ENCODE measurements at places on chromosomes 5 and 9.

- DNase-seq = no peak
These were observed 9.1 kb downstream of the SWI5 start for GRCh38 chr9:128285033-128285784.

GRCh38 chr5:145939540-145940065, 3.2 kb downstream of the SH3RF2 start:
- no peak for DNase-seq

DNA sequence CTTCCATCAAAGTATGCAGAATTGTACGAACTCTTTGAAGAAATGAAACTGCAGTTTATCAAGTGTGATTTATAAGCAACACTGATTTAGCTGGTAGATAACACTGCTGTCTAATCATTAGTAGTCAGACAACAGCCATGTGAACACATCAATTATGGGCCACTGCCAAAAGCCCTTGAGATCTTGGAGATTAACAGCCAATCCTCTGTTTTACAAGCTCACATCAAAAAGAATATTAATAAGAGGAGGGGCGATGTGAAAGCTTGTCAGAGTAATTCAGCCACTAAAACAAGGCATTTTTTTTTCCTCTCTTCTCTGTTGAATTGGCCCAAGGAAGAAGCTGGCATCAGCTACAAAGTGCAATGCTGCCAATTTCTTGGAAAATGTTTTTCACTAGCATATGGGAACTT, 28.1 kb downstream of the ZNF608 start:
- no peak for DNase-seq

DNA sequence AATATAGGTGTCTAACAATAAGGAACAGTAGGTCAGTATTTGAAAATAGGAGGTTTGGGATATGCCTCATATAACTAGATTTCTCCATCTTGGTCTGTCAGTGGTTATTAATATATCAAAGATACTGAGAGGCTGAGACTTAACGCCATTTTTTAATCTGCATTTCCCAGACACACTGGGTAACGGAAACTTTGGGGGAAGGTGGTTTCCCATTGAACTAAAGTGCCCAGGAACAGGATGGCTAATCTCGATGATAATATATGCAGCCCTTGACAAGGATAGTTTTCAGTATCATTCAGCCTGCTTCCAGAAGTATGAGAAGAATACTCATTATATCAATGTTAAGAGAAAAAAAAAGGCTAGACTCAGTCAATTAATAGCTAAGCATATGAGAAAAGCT, 30.7 kb downstream of the EFNA5 start:
- no peak for DNase-seq

DNA sequence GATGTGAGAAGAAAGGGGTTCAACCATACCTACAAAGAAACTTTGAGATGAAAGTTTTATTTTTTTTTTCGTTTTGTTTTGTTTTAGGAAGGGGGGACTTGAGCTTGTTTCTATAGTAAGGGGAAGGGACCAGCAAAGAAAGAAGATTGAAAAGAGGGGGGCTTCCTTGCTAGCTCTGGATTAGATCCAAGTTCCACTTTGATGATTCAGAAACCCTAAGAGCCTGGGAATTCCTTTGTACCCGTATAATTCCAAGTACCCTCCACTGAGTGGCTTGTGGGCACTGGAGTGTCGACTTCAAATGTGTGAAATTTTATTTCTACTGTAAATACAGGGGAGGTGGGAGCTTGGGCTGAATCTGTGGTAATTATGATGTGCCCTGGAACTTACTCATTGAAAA, 10.9 kb downstream of the MAMDC2 start:
- DNase-seq = no peak

DNA sequence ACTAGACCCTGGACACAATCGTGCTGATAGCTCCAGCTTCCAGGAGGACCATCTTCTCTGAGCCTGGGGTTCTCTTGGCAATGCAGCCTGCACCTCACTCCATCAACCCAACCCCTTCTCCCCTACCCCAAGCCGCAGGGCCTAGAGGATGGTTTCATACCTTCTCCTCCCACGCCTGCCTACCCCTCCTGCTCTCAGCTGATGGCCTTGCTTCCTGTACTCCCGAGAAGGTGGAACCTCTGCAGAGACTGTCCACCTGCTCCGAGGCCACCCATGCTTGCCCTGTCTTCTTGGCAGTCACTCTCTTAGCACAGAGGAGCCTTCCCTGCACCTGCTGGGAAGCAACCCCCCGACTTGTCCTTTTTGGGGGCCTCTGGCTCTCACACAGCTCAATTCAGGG, 241.9 kb downstream of the IRX2 start:
- no peak for DNase-seq

- no peak for DNase-seq
These were observed 26.8 kb downstream of the BARHL1 start for GRCh38 chr9:132609184-132609583.

- DNase-seq = no peak
These were observed 6.3 kb upstream of the HAPLN1 start for GRCh38 chr5:83726912-83727311.

GRCh38 chr9:101566904-101567724, 27.7 kb downstream of the PPP3R2 start:
- DNase-seq = no peak

DNA sequence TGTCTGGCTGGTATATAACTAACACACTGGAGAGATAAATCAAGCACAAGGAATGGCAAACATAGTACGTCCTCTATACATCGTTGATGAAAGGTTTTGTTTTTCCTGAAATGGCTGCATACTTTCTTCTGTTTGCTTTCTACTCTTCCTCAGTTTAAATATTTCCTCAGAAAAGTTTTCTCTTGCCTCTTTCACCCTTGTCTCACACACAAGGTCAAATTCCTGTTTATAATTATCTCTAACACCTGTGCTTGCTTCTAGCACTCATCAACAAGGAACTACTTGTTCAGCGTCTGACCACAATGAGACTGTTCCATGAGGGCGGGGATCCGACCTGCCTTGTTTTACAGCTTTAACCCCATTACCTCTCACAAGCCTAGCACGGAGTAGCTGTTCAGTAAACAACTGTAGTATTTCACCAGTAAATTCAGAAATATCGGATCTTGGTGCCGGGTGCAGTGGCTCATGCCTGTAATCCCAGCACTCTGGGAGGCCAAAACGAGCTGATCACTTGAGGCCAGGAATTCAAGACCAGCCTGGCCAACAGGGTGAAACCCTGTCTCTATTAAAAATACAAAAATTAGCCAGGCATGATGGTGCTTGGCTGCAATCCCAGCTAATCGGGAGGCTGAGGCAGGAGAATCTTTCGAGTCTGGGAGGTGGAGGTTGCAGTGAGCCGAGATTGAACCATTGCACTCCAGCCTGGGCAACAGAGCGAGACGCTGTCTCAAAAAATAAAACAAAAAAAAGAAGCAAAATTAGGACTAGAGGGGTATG, 37.0 kb downstream of the NR6A1 start:
- no peak for DNase-seq

DNA sequence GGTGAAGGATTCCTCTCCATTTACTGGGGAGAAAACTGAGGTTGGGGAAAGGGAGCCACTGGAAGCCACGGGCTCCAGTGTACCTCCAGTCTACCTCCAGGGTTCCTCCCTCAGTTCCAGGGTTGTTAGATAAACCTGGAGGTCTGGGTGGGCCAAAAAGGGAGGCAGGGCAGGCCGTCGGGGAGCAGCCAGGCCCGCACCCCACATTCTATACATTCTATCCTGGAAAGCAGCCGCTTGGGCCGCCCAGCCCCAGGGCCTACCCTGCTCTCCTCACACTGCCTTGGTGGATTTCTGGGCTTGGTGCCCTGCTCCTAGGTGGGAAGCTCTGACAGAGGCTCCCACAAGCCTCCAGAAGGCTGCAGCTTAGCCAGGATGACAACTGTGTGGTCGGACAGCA, 18.1 kb upstream of the SUSD3 start:
- no peak for DNase-seq

DNA sequence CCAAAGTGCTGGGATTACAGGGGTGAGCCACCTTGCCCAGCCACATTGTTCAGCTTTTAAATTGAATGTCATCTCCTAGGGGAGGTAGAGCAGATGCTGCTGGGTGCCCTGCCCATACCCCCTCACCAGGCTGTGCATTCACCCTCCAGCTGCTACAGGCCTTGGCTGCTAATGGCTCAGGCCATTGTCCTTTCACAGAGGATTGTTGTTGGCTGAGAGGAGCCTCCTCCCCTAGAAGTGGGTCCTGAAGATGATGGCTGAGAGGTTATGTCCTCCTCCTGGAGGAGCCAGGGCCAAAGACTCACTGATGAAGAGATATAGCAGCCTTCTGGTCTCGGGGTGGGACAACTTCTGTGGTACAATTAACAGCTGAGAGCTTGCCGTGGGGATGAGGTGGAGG, 74.6 kb downstream of the PHAX start:
- no peak for DNase-seq

- DNase-seq = no peak
These were observed 251.7 kb upstream of the ACTBL2 start for GRCh38 chr5:57734296-57734695.
